Caco-2 (cell line): ENCODE measurements at places on chromosomes 7 and 10.

DNA sequence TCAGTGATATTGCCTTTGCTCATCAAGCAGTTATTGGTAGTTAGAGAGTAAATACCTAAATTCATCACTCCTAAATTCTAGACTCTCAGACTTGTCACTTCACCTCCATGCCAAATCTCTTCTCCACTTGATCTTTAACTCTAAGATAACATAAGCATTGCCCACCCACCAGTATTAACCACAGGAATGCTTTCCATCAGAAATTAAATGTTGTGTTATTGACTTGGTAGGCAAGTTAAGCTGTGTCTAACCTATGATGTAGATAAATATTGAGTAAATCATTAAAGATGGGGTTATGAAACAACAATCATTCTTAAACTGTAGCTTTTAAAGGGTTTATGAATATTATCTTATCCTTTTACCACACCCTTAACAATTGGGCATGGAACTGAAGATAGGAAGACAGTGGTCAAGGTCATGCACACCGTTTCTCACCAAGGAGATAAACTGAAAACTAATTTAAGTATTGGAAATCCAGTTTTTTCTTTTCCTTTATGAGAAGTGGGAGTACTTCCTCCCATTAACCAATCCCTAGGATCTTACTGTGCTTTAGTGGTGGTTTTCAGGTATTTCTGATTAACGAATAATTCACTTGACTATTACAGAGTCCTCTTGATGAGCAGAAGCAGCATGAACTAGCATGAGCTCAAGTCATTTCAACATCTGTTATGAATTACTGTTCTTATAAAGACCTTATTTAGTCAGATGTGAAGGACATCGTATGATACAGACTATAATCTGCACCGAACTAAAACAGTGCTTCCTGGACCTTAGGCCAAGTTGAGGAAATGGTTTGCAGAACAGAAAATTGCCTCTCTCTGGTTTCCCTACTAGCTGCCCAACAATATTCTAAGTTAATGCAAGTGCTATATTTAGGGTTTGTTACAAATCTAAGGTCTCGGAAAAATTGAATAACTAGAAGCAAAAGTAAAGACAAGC, 142.0 kb downstream of the LCOR start:
- DNase-seq, result no peak

DNA sequence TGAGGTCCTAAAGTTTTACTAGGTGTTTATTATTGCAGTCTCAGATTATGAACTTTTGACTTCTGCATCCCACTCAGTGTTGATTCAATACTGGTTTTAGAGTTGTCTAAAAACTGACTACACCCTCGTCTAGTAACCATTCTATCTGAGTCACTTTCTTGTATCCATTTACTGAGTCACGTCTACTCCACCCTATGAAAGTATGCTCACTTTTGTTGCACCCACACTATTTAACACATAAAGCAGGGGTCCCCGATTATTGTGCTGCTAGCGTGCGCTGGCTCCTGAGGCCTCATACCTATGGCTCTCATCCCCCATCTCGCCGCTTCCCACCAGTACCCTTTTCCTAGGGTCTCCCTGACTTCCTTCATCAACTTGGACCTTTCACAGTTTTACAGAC, 2.0 kb downstream of the SAMD9 start:
- DNase-seq, result no peak

- DNase-seq, result no peak
Observed at GRCh38 chr7:22066522-22066921, 120.8 kb upstream of the CDCA7L start.

GRCh38 chr7:85130702-85131101, 56.2 kb downstream of the SEMA3D start:
- no peak for DNase-seq

DNA sequence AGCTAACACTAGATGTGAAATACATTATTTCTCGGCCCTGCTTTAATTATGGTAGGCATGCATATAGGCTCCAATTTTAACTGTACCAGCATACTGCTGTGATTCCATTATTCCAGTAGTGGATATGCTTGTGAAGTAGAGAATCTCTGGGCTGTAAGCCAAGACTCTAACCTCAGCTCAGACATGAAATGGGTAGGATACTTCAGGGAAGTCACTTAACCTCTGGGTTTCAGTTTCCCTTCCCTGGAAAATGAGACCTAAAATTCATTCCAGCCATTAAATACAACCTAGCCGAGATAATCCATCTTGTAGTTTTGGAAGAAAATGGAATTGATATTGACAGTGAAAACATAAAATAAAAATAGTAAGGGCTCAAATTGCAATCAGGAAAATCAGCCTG, 59.6 kb upstream of the TRIL start:
- no peak for DNase-seq

DNA sequence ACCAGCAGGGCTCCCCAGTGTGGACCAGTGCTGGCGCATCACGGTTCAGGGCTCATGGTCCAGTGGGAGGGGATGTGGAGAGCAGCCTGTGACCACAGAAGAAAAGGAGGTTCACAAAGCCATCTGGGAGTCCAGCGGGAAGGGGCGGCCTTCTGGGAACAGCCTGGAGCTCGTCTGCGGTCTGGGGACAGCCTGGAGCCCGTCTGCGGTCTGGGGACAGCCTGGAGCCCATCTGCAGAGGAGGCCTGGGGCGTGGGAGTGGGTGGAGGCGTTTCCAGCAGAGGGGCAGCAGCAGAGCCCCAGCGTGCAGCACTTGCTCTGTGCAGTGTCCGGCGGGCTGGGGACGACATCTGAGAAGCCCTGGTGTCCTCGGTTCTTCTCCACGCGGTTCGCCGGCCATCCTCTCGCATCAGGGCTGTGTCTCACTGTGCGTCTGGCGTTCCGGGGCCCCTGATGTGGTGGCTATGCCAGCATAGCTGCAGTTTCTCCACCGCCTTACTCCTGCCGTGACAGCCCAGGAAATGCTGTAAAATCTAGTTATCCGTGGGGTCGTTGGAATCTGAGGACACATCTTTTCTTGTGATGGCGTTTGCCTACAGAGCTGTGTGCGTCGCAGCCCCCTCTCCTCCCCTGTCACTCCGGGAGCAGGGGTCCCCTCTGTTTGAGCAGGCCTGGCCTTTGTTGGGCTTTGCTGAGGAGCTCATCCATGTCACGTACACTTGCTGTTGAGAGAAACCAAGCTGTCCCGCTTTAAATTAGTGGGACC, 104.6 kb downstream of the INPP5A start:
- DNase-seq, result no peak

GRCh38 chr10:30770816-30771215, 141.3 kb upstream of the LYZL2 start:
- no peak for DNase-seq

GRCh38 chr10:112650588-112651030, 203.6 kb downstream of the VTI1A start:
- no peak for DNase-seq

DNA sequence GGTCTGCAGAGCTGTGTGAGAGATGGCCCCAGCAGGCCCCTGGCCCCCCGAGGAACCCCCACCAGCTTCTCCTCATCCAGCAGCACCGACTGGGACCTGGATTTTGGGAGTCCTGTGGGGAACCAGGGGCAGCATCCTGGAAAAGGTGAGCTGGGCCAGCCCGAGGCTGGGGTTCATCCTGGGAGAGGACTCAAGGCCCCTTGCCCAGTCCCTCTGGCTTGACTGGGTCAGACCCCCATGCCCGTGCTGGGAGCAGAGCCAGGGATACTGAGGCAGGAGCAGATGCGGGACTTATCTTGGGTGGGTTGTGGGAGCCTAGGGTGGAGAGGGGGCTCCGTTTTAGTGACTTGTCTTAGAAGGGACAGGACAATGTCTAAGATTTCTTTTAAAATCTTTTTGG, 47.5 kb downstream of the ZNF467 start:
- no peak for DNase-seq

DNA sequence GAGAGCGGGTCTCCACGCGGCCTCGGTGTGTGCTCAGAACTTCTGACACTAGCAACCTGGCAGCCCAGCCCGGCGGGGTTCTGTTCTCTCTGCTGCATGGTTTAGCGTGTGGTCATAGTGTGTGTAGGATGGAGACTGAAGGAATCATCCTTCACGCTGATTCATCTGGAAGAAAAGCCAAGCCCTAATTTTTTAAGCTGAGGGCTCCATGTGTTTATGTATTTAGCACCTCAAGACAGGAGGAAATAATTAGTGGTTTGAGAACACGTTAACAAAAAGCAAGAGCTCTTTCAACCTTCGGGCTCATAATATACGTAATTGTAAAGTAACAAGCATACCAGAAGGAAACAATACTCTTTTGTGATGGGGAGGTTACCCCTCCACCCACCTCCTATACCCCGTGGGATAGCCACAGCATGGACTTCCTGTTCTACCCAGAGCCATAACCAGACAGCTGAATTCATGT, 504.6 kb upstream of the MKI67 start:
- DNase-seq, result no peak

DNA sequence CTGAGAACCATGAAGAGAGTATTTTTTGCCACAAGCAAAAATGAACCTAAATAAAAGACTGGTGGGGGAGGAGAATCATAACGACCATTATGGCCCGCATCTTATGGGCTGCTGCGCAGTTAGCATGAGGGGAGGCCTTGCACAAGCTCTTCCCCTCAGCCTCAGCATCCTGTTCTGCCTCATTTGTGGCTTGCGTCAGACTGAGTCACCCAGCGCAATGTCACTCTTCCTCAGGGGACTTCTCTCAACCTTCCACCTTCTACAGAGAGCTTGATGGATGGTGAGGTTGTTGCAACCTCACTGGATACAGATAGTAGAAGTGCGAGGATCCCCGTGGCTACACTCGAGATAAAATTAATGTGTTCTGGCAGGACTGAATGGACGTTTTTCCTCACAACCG, 16.8 kb upstream of the GPR15LG start:
- DNase-seq, result no peak

GRCh38 chr7:17560966-17561365, 262.5 kb downstream of the AHR start:
- DNase-seq, result no peak

DNA sequence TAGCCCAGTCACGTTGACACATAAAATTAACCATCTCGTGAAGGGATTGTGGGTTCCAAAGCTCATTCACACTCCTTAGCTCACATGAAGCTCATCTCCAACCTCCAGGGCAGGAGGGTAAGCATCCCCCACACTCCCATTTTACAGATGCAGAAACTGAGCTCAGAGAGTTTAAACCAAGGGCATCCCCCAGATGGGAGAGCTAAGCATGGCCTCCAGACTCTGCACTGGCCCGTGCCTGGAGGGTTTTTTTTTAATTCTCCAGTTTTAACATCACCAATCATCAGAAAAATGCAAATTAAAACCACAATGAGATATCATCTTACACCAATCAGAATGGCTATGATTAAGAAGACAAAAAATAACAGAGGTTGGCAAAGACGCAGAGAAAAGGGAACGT, 53.3 kb upstream of the TCF7L2 start:
- no peak for DNase-seq

DNA sequence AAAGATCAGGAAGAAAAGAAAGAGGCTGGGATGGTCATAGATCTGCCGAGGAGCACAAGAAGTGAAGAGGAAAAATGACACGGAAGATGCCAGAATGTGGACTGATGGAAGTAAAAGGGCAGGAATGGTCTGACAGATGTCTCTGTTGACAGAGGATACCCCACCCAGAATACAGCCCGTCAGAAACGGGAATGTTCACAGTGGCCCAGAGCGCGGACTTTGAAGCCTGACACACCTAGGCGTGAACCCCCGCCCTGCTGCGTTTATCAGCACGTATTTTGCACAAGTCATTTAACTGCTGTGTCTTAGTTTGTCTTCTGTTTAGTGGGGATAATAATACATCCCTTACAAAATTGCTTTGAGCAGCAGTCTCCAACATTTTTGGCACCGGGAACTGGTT, 27.1 kb downstream of the AKR1B1 start:
- peak; percentile 30 for DNase-seq

DNA sequence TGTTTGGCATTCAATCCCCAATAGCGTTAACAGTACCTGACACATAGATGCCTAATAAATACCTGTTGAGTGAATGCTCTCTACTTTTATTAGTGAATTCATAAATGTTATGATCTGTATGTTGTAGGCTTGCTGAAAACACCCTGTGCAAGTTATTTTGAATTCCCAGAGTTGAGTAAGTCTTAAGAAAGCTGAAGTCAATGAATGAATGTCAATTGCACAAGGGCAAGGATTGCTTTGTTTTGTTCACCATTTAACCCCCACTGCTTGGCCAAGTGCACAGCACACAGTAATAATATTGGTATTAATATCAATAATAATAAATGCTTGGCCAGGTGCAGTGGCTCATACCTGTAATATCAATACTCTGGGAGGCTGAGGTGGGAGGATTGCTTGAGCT, 10.2 kb downstream of the CPA1 start:
- no peak for DNase-seq

DNA sequence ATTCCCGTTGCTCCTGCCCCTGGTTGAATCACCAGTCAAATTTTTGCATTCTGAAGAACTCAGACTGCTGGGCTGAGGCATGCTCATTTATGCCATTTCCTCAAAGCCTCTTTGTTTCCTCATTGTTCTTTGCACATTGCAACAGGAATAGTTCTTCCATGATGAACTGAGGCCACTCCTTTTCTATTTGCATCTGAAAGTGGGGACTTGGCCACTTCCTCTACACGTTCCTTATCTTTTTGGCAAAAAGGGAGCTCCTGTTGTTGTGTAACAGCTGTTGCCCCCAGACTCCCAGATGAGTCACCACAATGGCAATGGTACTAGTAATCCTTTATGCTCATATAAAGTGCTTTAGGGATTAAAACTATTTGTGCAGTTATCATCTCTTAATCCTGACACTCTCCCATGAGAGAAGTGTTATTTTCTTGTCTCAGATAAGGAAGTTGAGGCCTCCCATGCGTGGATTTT, 20.1 kb upstream of the ITPRID1 start:
- peak; percentile 66 for DNase-seq

- no peak for DNase-seq
Observed at GRCh38 chr7:84848219-84848973, 338.5 kb downstream of the SEMA3D start.

- no peak for DNase-seq
Observed at GRCh38 chr7:97513326-97513725, 218.6 kb upstream of the TAC1 start.

DNA sequence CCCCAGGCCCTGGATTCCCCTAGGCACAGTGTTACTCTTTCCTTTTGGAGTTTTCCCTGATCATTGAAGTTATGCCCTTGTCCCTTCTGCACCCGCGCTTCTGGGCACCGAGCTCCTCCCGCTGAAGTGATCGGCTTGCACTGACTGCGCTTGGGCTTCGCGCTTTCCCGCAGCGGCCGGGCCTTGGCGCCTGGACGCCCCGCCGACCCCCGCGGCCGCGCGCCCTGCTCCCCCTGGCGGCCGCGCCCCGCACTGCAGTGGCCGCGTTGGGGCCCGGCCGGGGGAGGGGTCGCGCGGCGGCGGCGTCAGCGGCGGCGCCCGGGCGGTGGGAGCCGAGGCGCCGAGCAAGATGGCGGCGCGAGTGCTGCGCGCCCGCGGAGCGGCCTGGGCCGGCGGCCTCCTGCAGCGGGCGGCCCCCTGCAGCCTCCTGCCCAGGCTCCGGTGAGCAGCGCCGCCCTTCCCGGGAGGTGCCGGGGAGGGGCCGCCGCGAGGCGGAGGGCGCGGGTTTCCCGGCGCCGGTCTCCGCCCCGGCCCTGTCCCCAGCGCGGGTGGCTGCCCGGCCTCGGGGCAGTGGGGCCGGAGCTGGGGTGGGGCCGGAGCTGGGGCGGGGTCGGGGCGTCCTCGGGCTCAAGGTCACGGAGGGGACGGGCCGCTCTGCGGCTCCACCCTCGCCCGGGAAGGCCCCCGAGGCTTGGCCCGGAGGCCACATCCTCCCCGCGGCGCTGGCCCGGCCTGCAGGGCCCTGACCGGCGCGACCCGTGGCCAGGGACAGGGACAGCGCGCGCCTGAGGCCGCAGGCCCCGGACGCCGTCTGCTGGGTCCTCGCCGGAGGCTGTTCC, at the start of gene NIPSNAP2:
Gene NIPSNAP2, plus strand, starts transcription at position 325 of the 839 bp plus-strand sequence. Its CDS starts 25 bp downstream, at position 350.
- DNase-seq, result peak; percentile 86
